ENCODE measurements at places on chromosomes 1 and 21. TPM values are rescaled to one million over a fixed set of nuclear protein-coding genes. Genes with fewer than 3 reads are reported as not detected.

The WNT3A gene
- total RNA-seq: not detected

The AADACL3 gene
- not detected for total RNA-seq

The SEC16B gene
- total RNA-seq: 0.68 TPM

The AQP10 gene
- total RNA-seq: not detected

The NBPF6 gene
- total RNA-seq: not detected

The HMCN1 gene
- 0.05 TPM for total RNA-seq

The C1QC gene
- total RNA-seq: not detected

The CLDN19 gene
- total RNA-seq: not detected

The FAM110D gene
- 0.06 TPM for total RNA-seq

The FCGR1A gene
- not detected for total RNA-seq

The OVAAL gene
- total RNA-seq: 0.10 TPM

The ATP5IF1 gene
- total RNA-seq: 160 TPM

The GJC2 gene
- 0.47 TPM for total RNA-seq

The TTC22 gene
- not detected for total RNA-seq

The CCDC190 gene
- not detected for total RNA-seq

The SUSD4 gene
- total RNA-seq: 0.91 TPM

The OR10Z1 gene
- total RNA-seq: not detected

The DUSP12 gene
- total RNA-seq: 44.0 TPM
